ENCODE measurements at places on chromosomes 3 and 15.

DNA sequence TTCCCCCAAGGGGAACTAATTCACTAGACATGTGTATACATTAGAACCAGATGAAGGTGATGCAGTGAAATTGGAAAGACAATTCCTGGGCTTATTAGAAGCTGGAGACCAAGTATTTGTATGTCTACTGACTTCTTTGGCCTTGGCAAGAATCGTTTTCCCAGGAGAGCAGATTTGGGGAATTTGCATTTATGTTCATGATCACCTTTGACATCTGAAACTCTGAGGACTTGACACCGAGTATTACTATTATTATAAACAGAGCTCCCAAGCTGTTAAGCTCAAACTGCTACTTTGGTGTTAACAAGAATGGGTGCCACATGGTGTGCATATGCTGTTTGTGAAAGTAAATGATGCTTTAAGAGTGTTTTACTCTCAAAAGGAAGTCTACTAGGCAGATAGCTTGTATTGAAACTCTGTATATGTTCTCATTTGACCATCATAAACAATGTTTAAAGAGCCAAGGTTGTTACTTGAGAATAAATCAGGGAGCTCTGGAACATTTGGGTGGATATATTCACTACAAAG, 519.8 kb upstream of the GOLIM4 start:
- no peak for DNase-seq

DNA sequence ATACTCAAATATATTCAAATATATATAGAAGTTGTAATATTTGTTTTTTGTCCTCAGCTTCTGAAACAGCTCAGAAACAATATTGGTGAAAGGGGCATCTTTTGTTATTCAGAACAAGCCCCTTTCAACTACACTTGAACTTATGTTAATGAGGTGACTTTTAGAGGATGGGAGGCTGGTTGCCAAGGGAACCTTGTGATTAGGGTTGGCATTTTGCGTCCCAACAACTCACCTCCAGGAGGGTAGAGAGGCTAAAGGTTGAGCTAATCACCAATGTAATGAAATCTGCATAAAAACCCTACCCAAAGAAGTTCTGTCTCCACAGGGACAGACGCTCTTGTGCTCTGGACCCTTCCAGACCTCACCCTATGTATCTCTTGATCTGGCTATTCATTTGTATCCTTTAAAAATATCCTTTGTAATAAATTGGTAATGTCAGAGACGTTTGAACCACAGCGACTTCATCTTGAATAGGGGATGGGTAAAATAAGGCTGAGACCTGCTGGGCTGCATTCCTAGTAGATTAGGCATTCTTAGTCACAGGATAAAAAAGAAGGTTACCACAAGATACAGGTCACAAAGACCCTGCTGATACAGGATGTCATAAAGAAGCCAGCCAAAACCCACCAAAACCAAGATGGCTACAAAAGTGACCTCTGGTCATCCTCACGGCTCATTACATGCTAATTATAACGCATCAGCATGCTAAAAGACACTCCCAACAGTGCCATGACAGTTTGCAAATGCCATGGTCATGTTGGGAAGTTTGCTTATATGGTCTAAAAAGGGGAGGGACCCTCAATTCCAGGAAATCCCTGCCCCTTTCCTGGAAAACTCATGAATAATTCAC, 111.1 kb downstream of the FMN1 start:
- peak; percentile 63 for DNase-seq

GRCh38 chr3:139948898-139949297, 13.9 kb downstream of the CLSTN2 start:
- DNase-seq: no peak

GRCh38 chr15:56530157-56530556, 65.2 kb upstream of the MNS1 start:
- DNase-seq: no peak
